ENCODE measurements at places on chromosomes 7 and 10.

- no peak for DNase-seq
Observed at GRCh38 chr7:98613601-98614425, 3.3 kb upstream of the NPTX2 start.

- no peak for DNase-seq
Observed at GRCh38 chr10:113539789-113540188, 13.1 kb upstream of the HABP2 start.

GRCh38 chr10:73113551-73113950 is 3.3 kb downstream of the NUDT13 start:
- no peak for DNase-seq

- no peak for DNase-seq
Observed at GRCh38 chr7:134364619-134365037, 47.9 kb upstream of the SLC35B4 start.

- peak; percentile 40 for DNase-seq
Observed at GRCh38 chr7:47601119-47601880, 19.4 kb upstream of the TNS3 start.

DNA sequence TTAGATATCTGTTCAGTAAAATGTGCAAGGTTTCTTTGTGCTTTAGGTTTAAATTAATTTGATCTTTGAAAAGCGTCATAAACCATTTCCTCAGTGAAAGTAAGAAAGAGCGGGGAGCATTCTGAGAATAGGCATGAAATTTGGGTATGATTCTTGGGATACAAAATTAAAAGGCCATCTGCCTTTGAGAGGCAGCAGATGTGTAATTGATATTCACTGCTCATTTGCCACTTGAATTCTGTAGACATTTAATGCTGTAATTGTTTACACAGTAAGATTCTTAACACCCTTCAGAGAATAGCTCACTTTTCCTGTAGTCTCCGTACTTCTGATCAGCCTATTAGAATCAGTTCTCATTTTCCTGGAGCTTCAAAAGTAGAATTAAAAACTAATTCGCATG is 18.7 kb downstream of the FRMD4A start:
- no peak for DNase-seq

GRCh38 chr10:20744821-20745220 is 152.3 kb downstream of the NEBL start:
- no peak for DNase-seq

- DNase-seq: no peak
Observed at GRCh38 chr10:132111121-132111731, 45.5 kb downstream of the JAKMIP3 start.

- no peak for DNase-seq
Observed at GRCh38 chr7:105278565-105278964, 110.2 kb downstream of the SRPK2 start.

GRCh38 chr7:127667759-127668530 is 16.0 kb downstream of the SND1 start:
- DNase-seq: no peak

GRCh38 chr7:12322903-12323300 is 80.8 kb downstream of the VWDE start:
- no peak for DNase-seq

DNA sequence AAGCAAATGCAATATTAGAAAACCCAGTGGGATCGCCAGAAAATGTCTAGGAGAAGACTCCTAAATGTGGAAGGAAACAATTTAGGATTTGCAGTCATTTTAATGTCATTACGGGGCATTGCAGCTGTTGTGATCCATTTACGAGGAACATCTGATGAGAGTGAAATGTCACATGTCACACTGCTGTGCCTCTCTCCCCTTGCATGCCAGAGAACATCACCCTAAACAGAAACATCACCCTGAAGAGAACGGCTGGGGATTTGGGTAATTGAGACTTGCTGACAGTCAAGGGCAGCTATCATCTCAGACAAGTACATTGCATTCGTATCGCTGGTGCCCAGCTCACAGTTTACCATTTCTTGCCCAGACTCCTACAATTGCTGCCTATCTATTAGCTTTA is 785.7 kb upstream of the POM121L12 start:
- no peak for DNase-seq

GRCh38 chr10:26860443-26861204 is at the start of gene ABI1:
ABI1 (minus strand) TSS chr10:26860958; CDS start chr10:26860863, 95 bp downstream.
- peak; percentile 95 for DNase-seq

GRCh38 chr10:121965996-121966395 is 9.0 kb downstream of the NSMCE4A start:
- no peak for DNase-seq

GRCh38 chr7:102044984-102045673 is 227.7 kb downstream of the CUX1 start:
- DNase-seq: peak; percentile 68

DNA sequence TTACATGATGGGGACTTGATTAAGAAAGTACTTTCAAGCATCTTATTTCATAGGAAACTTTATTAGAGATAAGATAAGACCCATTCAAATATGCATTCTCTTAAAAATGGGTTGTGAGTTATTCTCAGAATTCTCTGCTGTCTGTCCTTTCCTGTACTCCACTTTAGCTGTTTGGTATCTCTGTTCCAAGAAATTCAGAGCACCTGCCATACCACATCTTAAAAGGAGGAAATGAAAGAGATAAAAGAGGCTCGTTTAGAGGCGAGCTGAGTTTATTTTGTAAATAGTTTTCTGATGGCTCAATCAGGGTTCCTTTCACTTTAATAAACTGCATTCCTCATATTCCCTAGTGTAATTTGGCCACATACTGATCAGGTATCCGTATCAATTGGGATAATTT is 87.2 kb downstream of the MDFIC start:
- no peak for DNase-seq

GRCh38 chr10:32143302-32143847 is 87.2 kb upstream of the KIF5B start:
- no peak for DNase-seq

GRCh38 chr10:101580486-101581399 is 7.3 kb downstream of the POLL start:
- DNase-seq: no peak

DNA sequence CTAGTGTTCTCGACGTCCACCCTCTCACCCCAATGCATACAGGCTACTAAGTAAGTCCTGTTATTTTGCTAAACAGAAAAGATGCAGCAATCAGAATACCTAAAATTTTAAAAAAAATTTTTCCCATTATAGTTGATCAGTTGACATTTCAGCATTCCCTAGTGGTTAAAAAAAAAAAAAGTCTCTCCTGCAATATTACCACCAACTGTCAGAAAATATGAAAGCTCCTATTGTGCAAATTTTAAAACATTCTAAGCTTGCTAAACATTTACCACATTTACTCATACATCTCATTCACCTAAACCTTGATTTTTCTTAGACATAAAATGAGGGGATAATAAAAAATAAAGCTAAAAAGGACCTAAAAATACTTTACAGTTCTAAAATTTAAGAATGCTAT is 165.6 kb downstream of the AVL9 start:
- DNase-seq: no peak

DNA sequence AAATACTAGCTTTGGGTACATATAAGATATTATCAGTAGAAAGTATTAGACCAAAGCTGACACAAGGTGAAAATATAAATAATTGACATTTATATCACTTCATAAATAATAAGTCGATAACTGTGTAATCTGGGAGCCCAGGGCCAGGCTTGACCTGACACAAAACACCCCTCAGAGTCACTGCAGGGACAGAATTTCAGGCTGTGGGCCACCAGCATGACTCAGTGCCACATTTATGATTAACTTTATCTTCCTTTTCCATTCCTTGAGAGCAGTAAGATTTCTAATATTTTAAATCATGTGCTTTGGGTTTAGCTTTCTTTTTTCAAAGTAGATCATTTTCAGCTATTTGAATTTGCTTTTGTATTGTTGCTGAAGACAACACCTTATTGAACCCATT is 102.9 kb upstream of the NFE2L3 start:
- DNase-seq: no peak

- DNase-seq: no peak
Observed at GRCh38 chr10:46297406-46298204, 10.8 kb downstream of the ANTXRL start.

Measured in amniotic stem cell (primary cell).